ENCODE measurements at places on chromosomes 3 and 15.

- peak; percentile 64 for DNase-seq
Measured at GRCh38 chr3:59424268-59425010, 374.6 kb upstream of the CFAP20DC start.

DNA sequence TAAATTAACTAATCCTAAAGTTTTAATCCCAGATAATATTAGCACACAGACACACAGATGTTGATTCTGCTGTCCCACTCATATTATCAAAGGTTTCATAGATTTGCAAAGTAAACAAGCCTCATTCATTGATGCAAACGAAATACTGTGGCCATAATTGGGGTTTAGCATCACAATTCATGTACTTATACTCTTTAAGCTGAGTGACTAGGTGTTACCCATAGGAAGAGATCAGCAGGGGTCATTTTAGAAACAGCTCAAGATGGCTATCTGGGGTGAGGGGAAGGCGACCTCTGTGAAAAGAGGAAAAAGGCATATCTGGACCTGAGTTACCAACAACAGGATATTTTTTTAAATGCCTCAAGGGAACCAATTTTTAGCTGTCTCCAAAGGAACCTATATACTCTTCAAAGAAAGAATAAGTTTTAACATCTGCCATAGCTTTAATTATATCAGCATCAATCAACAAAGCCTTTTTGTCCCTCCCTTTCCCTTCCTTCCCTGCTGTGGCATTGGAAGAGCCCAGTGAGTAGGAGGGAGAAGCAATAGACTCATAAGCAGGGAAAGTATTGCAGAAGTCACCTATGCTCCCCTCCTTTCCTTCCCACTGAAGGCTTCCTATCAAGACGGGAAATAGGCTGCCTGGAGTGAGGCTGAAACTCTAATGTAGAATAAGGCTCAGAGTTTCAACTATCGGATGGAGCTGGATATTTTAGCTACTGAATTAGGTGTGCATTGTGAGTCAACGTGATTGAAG, 553.4 kb downstream of the ZIC1 start:
- DNase-seq: no peak

DNA sequence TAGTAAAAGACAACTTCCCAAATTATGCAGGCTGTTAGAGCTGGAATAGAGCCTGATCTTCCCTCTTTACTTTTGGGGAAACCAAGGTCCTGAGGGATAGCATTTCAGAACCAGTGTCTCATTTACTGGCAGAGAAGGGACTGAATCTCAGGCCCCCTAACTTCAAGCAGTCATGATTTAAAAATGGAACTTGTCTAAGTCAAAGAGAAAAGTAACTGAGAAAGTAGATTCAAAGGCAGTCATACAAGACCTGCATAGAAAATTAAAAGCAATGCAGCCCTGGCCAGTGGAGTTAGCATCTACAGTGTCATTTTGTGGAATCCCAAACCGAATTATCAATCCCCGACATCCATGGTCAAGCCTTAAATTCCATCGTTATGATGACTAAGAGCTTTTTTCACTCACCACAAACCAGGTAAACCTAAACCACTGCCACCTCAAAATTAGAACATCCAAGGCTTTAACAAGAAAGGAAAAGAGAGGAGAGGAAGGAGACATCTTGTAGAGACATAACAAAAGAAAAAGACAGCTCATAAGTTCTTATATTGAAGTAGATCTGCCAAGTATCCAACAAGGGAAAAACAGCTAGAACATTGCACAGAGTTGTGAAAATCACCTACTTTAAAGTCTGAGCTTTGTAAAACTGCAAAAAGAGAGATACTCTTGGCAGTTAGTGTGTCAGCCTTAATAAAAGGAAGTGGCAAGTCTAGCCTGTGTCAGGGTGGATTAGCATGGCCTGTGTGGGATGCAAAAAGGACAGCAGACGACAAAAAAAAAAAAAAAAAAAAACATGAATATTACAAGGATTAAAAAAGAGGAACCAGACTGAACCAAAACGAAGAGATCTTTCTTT, 54.1 kb upstream of the CCR2 start:
- DNase-seq: no peak

GRCh38 chr3:194328942-194329582, 22.1 kb downstream of the CPN2 start:
- DNase-seq: no peak

Data from AG09309 (cell line).